Smooth muscle cell of the brain vasculature (primary cell): ENCODE measurements at places on chromosomes 5 and 9.

DNA sequence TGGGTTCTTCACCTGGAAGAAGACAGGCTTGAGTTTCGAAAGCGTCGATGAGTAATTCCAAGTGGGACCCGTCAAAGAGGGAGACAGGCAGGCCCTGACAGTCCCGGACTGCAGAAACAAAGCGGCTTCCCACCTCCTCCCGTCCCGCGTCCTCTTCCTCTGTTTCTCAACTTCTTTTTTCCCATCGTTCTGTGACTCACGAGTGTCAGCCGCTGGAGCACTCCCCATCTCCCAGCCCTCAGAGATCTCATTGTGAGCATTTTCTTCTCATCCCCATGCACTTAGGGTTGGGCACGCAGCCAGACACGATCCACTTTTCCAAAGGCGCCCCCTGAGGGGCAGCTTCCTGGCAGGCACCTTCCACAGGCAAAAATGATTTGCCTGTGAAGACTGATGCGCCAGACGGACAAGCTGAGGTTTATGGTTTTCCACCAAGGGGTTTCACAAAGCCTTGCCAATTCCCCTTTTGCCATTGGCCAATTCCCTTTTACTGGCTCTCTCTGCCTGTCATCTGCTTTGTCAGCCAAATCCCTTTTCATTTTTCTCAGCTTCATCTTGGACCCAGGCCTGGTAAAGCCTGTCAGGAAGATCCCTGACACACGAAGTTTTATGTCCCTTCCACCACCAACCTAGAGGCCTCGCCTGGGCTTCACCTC is 86.5 kb upstream of the ANKRD55 start:
- no peak for DNase-seq

DNA sequence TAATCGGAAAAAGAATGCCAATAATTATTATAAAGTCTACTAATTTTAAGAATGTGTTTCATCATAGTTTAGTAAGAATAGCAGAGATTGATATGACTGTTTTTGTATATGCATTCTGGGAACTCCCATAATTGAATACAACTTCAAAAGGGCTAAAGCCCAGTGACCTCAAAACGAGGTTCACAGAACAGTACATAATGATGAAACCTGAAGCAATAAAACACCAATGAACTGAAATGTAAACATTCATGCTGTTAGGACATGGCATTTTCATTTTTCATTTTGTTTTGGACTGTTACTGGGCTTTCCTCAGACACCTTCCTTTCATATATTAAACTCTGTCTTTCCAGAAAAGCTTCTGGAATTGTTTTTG is 684 bp upstream of the JMY start:
- DNase-seq: no peak

- DNase-seq: no peak
Measured at GRCh38 chr5:138937392-138938387, 62.6 kb upstream of the LRRTM2 start.

- DNase-seq: no peak
Measured at GRCh38 chr5:124105326-124105725, 593.3 kb downstream of the CSNK1G3 start.

- DNase-seq: peak; percentile 15
Measured at GRCh38 chr5:98927989-98928872, 576 bp downstream of the CHD1 start.

DNA sequence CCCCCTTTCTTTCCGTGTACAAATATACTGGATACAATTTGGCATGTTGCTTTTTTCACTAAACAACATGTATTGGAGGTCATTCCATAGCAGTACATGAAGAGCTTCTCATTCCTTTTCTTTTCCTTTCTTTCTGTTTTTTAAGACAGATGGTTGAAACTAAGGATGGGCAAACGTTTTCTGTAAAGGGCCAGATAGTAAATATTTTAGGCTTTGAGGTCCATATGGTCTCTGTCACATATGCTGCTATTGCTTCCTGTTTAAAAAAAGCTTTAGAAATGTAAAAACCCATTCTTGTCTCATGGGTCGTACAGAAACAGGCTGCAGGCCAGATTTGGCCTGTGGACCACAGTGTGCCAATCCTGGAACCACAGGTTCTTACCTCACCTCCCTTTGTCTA is 160.1 kb downstream of the ACER2 start:
- no peak for DNase-seq

GRCh38 chr9:126462617-126463016 is 136.0 kb downstream of the MVB12B start:
- DNase-seq: no peak

GRCh38 chr9:96068511-96068910 is 193.0 kb downstream of the ERCC6L2 start:
- no peak for DNase-seq

DNA sequence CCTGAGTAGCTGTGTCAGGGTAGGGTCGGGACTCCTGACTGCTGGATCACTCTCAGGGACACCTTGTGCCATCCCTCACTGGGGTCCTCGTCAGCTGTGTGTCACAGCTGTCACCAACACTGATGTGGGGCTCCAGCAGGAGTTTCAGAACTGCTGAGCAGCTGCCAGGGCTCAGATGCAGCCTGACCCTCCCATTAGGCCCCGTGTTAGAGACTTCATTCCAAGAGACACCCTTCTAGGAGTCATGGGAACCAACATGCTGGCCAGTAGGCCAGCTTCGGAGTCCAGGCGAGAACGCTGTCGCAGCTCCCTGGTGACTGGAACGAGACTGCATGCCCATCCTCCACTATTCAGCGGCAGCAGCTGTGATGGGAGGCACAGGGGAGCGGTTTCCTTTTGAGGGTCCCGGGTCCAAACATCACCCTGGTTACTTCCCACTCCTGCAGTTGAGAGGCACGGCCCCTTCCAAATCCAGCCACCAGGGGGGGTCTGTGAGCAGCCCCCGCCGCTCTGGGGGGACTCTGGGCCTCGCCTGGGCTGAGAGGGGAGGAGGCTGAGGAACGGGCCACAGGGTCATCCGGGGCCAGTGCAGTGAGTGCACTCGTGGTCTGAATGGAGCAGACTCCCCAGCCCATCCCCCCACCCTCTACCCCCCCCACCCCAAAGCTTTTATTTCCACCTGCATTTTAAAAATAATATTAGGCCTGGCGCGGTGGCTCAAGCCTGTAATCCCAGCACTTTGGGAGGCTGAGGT is 12.6 kb upstream of the TCF7 start:
- DNase-seq: no peak

DNA sequence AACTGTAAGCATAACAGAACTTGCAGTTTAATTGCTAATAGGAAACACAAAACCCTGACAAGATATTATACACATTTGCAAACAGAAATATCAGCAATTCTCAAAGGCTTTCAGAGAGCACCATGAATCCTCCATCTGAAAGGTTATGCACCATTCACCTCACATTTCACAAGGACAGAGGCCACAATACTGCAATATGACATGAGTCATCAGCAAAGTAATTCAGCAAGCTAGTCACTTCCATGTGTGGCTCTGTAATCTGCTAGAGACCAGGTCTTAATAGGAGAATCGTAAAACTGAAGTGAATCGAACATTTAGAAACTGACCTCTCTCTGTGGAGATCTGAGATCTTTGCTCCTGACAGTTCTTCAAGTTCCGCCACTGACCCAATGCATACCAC is 28.3 kb downstream of the IARS1 start:
- DNase-seq: no peak

DNA sequence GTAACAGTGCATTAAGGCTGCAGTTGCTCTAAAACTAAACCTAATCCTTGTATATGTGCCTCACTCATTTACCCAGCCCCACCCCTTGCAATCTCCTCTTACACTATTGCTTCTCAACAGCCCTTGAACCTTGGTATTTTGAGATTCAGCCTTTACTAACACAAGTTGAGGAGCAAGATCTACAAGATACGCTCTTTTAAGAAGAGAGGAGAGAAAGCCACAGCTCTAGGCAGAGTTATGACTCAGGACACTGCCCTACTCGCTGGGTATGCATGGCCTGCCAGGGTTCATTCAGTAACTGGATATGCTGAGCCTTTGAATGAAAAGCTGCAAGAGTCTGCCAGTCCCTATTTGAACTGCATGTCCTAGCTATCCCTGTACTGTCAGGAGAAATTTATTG is 219.5 kb downstream of the PCSK5 start:
- no peak for DNase-seq

DNA sequence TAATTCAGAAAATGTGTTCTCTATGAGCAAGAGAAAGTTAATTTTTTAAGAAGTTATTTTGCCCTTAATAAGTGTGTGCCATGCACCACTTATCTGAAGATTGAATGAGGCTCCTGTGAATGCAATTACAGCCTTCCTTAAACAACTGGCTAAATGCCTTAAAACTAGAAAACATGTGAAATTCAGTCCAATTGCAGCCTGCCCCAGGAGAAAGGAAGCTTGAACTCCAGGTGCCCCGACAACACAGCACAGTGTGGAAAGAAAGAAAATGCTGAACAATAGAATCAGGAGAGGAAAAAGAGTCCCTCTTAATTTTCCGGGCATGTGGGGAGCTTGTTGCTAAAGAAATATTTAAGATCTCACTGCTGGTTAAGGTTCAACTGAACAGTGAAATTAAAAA is 8.8 kb downstream of the LHFPL2 start:
- no peak for DNase-seq

DNA sequence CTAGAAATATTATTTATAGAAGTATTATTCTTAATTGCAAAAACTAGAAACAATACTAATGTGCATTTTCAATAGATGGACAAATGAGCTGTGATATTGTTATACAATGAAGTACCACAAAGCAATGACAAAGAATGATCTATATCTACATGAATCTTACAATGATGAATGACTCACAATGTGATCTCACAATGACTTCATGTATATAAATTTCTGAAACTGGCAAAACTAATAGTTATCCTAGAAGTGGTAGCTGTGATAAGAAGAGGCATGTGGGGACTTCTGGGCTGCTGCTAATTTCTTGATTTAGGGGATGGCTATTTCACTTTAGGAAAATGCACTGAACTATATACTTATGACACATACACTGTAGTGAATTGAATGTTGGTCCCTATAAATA is 396.0 kb upstream of the ZNF608 start:
- DNase-seq: no peak

DNA sequence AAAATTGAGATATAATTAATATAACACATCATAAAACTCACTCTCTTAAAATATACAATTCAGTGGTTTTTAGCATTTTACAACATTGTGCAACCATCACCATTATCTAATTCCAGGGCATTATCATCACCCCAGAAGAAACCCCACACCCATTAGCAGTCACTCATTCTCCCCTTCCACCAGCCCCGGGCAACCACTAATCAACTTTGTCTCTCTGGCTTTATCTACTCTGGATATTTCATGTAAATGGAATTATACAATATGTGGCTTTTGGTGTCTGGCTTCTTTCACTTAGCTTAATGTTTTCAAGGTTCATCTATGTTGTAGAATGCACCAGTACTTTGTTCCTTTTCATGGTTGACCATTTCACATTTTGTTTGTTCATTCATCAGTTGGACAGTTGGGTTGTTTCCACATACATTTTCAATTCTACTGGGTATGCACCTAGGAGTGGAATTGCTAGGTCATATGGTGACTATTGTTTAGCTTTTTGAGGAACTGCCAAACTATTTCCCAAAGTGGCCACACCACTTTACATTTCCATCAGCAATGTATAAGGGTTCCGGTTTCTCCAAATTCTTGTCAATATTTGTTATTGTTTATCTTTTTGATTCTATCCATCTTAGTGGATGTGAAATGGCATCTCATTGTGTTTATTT is 62.4 kb downstream of the MARCHF3 start:
- DNase-seq: no peak

DNA sequence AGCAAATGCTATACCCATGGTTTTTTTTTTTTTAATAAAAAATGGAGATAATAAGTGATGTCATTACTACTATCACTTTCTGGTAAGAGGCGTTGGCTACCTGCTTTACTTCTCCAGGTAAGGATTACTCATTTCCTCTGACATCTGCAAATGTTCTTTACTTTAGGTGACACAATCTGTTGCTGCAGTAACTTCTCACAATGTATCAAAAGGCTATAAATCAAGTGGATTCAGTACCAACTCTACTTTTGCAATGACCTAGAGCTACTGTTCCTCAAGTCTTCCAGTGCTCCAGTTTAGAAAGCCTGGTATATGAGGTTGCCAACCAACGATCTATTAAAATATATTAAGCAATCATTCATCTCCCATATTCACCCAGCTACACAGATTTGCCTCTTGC is 129.1 kb downstream of the PLK2 start:
- DNase-seq: no peak

DNA sequence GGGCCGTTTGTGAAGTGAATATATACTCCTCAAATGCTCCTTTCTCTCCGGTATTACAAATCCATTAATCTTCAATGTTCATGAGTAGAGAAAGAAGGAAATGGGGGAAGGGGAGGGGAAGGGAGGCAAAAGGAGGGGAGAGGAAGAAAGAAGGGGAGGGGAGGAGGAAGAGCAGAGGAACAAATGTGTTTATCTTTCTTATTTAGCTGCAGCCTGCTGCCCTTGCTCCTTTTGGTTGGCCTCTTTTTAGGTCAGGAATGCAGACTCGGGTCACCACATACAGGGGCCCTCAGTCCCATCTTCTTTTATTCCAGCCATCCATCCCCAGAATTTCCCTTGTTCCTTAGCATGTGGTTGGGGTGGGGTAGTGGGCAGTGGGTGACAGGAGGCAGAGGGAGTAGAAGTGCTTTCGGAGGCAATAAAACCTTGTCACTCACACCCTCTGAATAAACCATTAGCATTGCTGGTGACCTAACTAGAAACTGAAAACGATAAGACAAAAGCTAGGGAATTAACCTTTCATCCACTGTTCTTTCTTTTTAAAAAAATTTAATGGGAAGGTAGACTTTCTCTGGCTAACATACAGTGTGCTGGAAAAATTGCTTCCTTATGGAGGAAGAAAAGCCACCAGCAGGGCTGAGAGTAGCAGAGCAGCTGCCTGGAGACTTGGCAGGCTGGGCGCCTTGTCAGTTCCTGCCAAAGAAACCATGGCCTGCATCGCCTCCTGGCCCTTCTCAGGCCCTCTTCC is 16.8 kb upstream of the PRLR start:
- DNase-seq: peak; percentile 43

DNA sequence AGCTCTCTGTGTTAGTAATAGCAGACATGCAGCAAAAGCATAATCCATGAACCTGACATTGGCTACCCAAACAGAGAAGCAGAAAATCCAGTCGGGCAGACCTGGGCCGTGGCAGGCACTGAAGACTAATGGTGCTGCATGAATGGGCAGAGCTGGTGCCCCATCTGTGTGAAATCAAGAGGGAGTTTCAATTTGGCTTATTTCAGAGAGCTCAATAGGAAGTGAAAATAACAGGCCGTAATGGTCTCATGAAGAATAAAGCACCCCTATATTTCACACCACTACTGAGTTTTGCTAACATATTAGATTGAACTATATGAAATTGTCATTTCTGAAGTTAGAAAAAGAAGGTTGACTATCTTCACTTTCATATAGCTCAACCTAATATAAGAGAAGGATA is 149.7 kb downstream of the ENC1 start:
- DNase-seq: no peak

DNA sequence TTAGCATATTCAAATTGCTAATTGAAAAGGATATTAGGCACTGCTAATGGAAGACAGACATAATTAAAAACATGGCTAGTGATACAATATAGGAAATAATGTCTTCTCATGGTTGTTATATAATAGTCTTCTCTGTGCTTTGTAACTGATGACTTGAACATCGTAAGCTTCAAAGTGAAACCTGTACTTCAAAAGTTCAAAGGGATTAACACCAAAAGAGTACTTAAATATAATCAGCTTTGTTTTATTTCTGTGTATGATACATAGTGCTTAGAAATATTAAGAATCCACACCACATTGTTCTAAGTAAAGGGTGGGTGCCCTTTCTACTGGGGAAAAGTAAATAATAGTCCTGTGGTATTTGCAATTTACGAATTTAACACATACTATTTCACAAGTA is 75.4 kb upstream of the ITGA1 start:
- DNase-seq: no peak

GRCh38 chr5:96809921-96810320 is 2.2 kb upstream of the ERAP1 start:
- no peak for DNase-seq
